Activated T-cell treated with anti-CD3 and anti-CD28 coated beads for 1 hour (primary cell): ENCODE measurements at places on chromosomes 2 and 18.
A peak's percentile ranks its signal among the peaks of the same experiment; 100 is the strongest.

DNA sequence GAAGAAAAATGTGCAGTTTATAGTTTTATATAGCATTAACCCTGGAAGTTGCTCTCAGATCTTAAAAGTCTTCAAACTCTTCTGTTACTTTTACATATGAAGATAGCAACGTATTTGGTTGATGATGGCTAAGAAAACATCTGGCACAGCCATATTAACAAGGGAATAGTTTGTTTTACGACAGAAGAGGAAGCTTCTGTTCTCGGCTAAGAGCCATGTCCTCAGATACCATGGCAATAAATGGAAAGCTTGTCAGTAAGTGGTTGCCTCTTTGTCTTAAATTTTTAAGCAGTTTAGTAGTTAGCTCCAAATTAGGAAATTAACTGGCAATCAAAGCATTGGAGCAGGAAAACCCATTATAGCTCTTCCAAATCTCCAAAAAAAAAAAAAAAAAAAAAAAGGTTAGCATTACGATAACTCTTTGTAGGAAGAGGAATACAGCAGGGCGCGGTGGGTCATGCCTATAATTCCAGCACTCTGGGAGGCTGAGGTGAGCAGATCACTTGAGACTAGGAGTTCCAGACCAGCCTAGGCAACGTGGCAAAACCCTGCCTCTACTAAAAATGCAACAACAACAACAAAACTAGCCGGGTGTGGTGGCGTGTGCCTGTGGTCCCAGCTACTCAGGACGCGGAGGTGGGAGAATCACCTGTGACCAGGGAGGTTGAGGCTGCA is 4.5 kb upstream of the STON1 start:
- DNase-seq, result no peak

GRCh38 chr18:10314066-10314465 is 140.4 kb upstream of the APCDD1 start:
- DNase-seq, result no peak

DNA sequence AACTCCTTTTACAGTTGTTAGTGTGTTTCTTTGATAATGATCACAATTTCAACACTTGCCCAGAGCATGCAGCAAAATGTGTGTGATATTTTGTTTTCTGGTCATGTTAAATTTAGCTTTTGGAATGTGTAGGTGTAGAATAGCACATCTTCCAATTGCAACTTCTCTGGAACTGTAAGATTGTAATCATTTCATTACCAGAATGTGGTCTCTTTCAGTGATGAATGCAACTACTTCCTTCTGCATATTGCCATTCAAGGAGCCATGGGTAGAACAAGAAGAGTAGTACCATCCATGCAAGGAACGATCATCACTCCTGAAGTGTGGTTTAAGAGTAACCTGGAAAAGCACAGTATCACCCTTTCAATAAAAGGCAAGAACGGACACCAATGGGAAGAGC is 548.8 kb upstream of the ZNF804A start:
- DNase-seq, result no peak

DNA sequence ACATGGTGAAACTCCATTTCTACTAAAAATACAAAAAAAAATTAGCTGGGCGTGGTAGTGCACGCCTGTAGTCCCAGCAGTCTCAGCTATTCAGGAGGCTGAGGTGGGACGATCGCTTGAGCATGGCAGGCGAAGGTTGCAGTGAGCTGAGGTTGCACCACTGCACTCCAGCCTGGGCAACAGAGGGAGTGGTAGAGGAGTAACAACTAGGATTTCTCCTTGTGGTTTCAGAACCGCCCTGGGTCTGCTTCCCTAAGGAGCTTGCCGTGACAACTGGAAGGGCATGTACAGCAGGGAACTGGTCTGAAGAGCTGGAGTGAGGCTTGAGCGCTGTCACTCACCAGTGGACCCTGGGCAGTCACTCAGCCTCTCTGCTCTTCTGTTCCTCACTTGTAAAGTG is 29.1 kb downstream of the REEP1 start:
- no peak for DNase-seq

- DNase-seq, result peak; percentile 1
Measured at GRCh38 chr2:200305797-200306195, 697 bp upstream of the SPATS2L start.

- DNase-seq, result no peak
Measured at GRCh38 chr2:112812318-112813267, 24.0 kb downstream of the IL1B start.

DNA sequence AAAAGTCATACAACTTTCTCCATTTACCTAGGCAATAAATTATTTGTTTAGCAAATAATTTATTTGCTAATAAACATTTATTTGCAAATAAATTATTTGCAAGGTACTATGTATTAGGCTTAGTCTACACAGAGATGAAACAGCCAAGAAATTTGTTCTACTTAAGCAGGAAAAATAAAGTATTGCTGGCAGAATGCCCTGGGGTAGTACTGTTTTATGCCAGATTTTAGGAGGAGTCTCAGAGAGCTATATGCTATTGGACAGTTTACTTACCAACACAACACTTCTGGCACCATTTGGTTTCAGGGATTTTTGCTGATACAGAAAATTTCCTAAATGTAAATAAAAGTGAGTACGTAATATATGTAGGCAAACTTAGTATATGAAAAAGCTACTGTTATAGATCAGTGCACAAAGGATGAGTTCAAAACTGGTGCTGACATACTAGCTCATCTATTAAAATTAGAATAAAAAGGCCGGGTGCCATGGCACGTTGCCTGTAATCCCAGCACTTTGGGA is 23.2 kb upstream of the CDKL4 start:
- no peak for DNase-seq

DNA sequence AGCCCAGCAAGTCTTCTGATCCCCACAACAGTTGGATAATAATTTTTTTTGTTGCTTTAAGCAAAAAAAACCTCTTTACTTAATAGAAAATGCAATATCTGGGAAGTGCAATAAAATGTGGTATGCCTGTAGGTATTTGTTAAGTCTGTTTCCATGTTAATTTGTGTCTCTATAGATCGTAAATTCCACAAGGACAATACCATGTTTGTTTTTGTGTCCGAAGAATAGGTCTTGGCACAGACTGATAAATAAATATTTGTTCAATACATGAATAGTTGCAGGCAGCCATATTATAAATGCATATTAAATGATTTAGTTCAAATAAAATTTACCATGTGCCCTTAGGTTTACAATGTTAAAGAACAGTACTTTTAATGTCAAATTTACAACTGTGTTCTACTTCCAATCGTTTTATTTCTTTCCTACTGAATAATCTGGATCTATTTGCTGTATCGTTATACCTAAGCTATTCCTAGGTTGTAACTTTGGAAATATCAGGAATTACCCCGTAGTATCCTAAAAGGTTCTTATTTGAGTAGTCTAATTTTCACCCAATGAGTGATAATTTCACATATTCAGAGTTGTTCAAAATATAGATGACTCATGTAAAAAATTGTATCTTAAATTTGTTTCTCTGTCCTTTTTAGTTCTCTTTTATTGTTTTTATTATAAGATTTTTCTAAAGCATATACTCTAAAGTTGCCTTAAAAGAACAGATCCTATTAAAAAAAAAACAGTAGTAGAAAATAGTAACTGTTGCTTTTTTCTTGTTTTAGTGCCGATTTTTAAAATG is 151.8 kb downstream of the EHBP1 start:
- DNase-seq, result no peak

DNA sequence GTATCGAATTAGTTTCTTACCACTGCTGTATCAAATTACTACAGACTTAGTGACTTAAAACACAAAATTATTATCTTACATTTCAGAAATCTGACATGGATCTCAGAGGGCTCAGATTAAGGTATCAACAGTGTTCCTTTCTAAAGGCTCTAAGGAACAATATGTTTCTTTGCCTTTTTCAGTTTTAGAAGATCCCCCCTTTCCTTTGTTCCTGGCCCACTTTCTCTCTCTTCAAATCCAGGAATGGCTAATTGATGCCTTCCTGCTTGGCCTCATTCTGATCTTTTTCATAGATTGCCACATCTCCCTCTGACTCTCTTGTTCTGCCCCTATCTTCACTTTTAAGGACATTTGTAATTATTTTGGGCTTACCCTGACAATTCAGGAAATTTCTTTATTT is 65.7 kb downstream of the LRP1B start:
- DNase-seq, result no peak
